ENCODE measurements at places on chromosomes 3 and 15. TPM values are rescaled to one million over a fixed set of nuclear protein-coding genes. Genes with fewer than 3 reads are reported as not detected.

Gene WWTR1
- 35.7 TPM for total RNA-seq

Gene SEC61A1
- total RNA-seq = 99.9 TPM

Gene MOBP
- total RNA-seq = not detected

Gene SAXO2
- not detected for total RNA-seq

- no peak overlapping the region for H3K4me3 ChIP-seq
- no peaks in the 10 kb centered on the region for H3K27me3 ChIP-seq
- DNase-seq = no peak
- H3K36me3 ChIP-seq = no peaks in the 10 kb centered on the region
- H3K4me1 ChIP-seq = no peaks in the 10 kb centered on the region
Observed at GRCh38 chr3:139052802-139053600, 8.3 kb upstream of the PRR23C start.

All from esophagus squamous epithelium (tissue), 5 donors.